Common myeloid progenitor, CD34-positive (primary cell): ENCODE measurements at places on chromosomes 7 and 10.

DNA sequence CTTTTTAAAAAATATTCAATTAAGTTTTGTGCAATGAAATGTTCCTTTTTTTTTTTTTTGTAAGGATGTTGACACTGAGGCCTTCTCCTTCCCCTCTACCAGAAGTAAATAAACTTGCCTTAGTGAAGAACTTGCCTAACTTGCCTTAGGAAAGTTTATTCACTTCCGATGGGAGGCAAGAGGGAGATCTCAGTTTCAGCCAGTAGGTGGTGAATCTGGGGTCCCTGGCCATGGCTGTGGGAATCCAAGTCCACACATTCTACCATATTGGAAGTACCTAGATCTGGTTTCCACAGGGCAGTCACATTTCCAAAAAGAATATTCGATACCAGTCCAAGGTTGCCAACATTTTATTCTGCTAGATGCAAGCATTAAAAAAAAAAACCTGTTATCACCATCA lies 270.9 kb downstream of the CCSER2 start:
- DNase-seq = no peak
- H3K27me3 ChIP-seq = no peaks in the 10 kb centered on the region
- no peaks in the 10 kb centered on the region for H3K36me3 ChIP-seq

- H3K36me3 ChIP-seq = no peaks in the 10 kb centered on the region
- no peak overlapping the region for H3K27ac ChIP-seq
- H3K27me3 ChIP-seq = no peaks in the 10 kb centered on the region
- H3K4me3 ChIP-seq = no peak overlapping the region
These were observed 131.8 kb downstream of the ANK3 start for GRCh38 chr10:60257767-60258428.

DNA sequence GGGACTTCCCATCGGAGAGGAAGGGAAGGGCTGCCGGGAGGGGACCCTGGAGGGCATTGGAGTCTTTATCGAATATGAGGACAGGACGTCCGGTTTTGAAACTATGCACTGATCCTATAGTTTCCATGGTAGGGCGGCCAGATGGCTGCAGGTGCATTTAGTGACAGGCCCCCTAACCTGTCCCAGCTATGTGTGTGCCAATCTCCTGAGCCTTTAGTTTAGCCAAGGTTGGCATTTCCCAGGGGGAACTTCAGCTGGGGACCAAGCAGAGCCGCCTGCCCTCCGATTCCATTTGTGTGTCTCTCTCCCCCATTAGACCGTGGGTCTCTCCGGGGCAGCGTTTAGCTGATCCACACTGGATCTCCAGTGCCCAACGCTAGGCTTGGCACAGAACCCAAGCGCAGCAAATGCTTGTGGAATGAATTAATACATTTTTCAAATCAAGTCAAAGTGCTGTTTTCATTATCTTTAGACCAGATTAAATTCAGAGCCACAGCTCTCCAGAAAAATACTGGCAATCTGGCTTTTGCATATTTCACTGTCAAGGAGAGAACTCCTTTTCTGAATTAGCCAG lies 19.9 kb downstream of the TMEM270 start:
- H3K27ac ChIP-seq = no peak overlapping the region
- H3K36me3 ChIP-seq = no peaks in the 10 kb centered on the region

DNA sequence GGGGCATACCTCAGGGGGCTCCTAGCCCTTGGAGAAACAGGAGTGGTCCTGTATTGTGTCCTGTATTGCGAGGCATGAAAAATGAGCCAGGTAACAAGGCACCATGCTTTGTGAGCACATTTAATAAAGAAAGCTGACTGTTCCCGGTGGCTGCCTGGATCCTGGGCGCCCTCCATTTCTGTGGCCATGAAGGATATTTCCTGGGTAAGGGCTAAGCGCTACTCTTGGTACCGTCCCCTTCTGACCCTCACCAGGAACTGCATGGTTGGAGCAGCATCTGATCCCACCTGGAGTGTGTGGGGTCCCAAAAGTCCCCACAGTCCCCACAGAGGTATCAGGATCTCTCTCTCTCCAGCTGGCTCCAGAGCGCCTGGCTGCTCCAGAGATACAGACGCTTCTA lies 139.5 kb downstream of the MAPK8 start:
- H3K27me3 ChIP-seq = no peaks in the 10 kb centered on the region
- no peak overlapping the region for H3K27ac ChIP-seq
- no peak for DNase-seq
- peaks cover 28% of the 10 kb centered on the region for H3K4me1 ChIP-seq

DNA sequence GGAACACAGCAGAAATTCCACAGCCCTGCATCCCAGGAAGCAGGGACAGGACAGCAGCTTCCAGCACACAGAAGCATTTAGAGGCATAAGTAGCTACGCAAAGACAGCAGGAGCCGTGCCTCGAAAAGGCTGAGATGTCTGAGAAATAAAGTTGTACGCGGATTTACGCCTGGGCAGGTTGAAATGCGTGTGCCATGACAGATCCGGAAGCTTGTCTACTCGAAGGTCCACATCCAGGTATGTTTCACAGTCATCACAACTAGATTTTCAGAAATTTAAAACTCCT lies 26.1 kb downstream of the DIP2C start:
- no peaks in the 10 kb centered on the region for H3K4me1 ChIP-seq
- H3K27ac ChIP-seq = no peak overlapping the region
- no peak overlapping the region for H3K4me3 ChIP-seq
- H3K27me3 ChIP-seq = peaks cover 5% of the 10 kb centered on the region
- no peak for DNase-seq
- no peaks in the 10 kb centered on the region for H3K36me3 ChIP-seq
